ENCODE measurements at places on chromosomes 4 and X. TPM values are rescaled to one million over a fixed set of nuclear protein-coding genes. Genes with fewer than 3 reads are reported as not detected.

DNA sequence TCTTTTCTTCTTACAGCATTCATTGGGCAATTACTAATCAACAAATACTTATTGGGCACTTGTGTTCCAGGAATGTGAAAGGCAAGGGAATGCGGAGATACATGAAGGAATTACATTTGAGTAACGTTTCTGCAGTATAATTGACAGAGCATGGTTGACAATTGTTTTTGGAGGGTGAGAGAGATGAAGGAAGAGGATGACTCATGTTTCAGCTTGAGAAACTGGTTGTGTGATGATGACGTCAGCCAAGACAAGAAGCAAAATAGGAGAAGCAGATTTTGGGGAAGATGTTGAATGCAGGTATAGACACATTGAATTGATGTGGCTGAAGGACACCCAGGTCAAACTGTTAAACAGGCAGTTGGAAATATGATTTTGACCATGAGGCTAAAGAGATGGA, 8.0 kb upstream of the CPEB2 start:
- no peak for DNase-seq

- DNase-seq = peak; percentile 10
These were observed 63.6 kb upstream of the NKX1-1 start for GRCh38 chr4:1469607-1470392.

DNA sequence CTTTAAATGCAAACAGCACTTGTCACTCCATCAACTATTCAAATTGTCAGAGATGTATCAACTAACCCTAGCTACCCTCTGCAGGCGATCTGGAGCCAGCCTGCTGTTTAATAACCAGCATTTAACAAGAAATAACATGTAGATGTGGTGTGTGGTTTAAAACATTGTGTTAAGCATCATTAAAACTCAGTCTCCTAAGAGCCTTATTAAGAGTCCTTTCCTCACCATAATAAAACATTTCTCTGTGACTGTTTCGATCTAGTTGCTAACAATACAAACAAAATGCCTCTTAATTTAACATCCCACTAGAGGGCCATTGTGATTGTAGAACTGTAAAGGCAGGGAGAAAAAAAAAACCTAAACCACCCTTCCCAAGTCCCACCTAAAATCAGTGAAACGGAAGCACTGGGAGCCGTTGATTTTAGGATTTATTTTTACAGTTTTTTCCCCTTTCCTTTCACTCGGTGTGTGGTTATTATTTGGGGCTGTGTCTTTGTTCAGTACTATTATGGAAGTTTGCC, 708.6 kb downstream of the C4orf33 start:
- no peak for DNase-seq

GRCh38 chr4:154367659-154368058, 123.9 kb downstream of the DCHS2 start:
- DNase-seq = no peak

DNA sequence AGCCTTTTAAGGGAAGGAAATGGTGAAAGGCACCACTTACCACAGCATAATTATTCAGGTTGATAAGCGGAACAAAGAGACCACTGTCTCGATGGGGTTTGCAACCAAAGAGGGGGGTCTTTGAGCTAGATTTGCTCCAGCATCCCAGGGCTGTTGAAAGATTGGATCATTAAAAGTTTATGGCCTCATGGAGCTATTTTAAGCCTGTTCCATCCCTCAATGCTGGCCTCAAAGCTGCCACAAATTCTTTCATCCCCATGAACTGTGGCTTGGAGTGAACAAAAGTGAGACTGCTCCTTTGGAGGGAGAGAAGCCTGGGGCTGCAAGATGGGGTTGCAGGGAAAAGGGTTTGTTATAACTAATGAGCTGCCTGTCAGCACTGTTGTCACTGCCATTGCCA, 209.8 kb downstream of the RTL9 start:
- DNase-seq = no peak

DNA sequence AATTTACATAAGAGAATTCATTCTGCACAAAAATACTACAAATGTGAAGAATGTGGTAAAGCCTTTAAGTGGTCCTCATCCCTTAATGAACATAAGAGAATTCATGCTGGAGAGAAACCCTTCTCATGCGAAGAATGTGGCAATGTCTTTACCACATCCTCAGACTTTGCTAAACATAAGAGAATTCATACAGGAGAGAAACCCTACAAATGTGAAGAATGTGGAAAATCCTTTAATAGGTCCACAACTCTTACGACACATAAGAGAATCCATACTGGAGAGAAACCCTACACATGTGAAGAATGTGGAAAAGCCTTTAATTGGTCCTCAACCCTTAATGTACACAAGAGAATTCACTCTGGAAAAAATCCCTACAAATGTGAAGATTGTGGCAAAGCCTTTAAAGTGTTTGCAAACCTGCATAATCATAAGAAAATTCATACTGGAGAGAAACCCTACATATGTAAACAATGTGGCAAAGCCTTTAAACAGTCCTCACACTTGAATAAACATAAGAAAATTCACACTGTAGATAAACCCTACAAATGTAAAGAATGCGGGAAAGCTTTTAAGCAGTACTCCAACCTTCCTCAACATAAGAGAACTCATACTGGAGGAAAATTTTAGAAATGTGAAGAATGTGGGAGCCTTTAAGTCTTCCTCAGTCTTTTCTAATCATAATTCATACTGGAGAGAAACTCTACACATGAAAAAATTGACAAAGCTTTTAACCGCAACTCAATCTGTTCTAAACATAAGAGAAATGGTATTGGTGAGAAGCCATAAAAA, 37.4 kb downstream of the ZNF718 start:
- no peak for DNase-seq

- DNase-seq = no peak
These were observed 105.0 kb downstream of the RAB28 start for GRCh38 chr4:13378973-13379759.

DNA sequence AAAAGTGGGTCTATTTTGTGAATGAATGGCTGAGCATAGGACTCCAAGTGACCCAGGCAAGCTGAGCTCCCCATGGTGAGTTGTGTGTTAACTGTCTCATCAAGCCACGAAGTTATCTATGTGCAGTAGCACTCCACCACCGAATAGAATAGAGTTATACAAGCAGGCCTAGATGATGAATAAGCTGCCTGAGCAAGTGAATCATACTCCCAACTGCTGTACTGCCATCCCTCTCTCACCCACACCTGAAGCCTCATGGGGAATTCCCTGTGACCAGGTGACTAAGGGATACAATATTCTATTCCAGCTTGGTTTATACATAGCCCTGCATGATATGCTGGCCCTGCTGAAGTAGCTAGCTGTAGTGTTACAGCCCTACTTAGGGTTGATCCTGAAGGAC, 38.7 kb downstream of the KDM5C start:
- no peak for DNase-seq

- DNase-seq = no peak
These were observed 52.2 kb upstream of the FGF13 start for GRCh38 chrX:138763761-138764160.

DNA sequence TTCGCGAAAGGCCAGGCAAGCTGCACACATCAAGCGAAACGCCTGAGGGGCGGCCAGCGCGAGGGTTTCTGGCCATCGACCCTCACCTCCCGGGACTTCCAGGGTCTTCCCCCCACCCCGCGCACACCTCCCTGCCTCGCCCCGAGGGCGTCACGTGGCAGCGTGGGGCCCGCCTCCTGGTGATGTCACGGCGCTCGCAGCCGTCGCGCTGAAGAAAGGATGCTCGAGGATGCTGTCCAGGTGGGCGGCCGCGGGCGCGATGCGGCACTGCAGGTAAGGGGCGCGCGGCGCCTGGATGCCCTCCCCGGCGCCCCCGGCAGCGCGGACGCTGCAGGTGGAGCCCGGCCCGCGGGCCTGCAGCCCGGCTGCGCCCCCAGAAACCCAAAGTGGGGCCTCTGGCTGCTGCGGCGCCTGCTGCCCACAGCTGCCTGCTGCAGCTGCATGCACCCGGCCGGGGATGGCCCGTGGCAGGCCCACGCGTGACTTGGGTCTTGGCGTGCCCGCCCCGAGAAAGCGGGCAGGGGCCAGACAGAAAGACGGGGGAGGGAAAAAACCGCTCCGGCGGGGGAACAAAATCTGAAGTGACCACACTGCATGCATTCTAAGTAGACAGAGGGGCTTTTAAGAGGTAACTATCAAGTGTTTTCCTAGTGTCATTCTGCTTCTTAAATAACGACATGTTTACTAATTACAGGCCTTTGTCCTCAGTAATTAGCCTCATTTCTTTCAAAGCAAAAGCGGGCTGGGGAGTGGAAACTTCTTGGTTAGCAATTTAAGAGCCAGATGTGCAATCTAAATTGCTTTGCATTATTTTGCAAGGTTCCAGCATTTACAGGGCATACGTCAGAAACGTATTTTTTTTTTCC, 1.7 kb downstream of the CLCN4 start:
- peak; percentile 41 for DNase-seq

DNA sequence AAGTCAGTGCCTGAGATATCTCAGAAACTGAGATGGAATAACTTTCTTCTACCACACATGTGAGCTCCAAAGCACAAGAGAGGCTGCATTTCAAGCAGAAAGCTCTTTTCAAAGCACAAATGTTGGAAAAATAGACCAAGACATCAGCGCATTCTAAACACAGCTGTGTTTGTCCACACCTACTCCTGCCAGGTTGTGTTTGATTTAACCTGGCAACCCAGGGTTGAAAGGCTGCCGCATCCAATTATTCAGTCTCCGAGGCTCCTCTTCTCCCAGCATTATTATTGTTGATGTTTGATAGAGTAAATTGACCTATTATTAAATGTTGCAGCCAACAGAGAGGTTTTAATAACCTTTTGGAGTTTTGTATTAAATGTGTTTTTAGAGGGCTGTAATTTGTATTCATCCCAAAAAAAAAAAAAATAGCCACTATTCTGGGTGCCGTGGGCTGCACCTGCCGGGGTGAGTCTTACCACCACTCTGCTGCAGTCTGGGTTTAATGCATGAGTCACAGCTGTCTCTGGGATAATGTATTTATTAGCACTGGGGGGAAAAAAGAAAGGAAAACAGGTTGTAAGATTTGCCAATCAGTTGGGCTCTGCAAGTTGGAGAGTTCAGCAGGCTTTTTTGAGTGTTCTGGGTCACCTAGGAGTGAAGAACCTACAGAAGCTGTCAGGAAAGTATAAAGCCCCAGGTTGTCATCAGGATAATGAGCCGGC, 105.2 kb upstream of the NOCT start:
- DNase-seq = no peak

DNA sequence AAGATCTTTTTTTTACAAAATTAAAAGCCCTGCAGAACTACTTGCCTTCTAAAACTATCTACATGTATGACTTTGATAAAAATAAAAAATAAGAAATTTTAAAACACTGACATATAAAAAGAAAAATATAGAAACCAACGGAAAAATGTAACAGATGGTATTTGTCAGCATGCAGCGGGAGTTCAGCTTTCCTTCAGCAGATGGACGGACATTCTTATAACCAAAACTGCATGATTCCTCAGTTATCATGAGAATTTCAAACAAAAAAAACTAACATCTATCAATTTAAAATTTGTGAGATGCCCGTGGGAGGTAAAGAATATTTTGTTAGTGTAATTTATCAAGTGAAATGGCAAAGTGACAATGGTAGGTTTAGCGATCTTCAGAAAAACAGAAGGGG, 23.2 kb downstream of the RWDD4 start:
- no peak for DNase-seq

DNA sequence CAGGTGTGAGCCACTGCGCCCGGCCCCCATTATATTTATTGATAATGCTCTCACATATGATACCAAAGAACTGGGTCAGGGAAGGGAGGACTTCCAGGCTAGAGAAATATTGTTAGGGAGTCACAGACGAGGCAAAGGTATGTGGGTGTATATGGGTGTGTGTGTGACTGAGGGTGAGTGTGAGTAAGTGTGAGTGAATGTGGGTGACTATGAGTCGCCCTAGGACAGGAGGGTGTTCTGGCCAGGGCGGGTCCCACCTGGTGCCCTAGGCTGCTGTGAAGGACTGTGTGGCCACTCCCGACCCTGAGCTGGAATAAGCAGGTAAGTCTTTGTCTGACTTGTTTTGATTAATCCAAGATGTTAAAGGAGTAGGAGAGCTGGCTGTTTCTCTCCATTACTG, 34.4 kb downstream of the RWDD4 start:
- DNase-seq = no peak

- no peak for DNase-seq
These were observed 161.1 kb downstream of the RBM46 start for GRCh38 chr4:154942176-154942575.

DNA sequence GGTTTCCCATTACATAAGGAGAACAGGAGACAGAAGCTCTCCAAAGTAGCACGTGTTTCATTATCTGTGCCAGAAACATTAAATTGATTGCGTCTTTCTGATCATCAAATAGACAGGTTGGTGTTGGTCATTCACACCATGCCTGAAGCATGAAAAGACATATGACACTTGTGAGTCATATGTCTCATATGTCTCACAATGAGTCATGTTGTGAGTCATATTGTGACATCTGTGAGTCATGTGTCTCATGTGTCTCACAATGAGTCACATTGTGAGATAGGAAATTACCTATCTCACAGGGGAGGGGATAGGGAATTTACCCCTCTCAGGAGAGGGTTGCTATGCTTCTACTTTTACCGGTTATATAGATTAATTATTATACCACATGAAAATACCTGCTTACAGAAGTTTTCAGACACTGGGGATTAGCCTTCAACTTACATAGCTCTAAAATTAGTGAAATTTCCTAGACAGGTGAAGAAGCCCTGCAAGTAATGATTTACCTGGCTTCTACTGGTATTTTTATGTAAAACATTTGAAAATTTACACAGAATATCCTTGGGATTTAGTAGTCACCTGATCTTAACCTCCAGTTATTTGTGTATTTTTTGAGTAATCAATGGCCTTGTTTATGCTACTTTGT, 80.8 kb downstream of the NPFFR2 start:
- no peak for DNase-seq

GRCh38 chrX:24763989-24764388, 70.3 kb downstream of the POLA1 start:
- no peak for DNase-seq

DNA sequence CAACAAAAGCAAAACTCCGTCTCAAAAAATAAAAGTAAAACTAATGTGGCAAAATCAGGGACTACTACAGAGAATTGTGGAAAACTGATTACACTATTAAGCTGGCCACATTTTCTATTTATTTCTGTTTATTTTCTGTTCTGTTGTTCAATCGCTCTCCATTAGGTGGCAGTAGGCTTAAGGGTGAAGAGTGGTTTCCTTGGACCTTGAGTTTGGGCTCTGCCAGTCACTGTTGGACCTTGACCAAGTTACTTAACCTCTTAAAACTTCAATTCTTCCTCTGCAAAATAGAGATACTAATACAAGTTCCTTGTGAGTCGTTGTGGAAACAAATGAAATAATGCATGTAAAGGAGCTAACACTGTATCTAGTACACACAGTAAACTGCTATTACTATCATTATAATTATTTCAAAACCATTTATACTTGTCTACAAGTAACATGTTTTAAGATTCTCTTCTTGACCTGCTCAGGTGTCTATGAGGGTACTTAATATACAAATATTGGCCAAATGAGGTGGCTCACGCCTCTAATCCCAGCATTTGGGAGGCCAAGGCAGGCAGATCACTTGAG, 15.2 kb downstream of the HSD17B11 start:
- DNase-seq = peak; percentile 34

AREG gene
- 22.8 TPM for total RNA-seq

ALAS2 gene
- 1.1 TPM for total RNA-seq

BTK gene
- 3.5 TPM for total RNA-seq

SPP1 gene
- 11.5 TPM for total RNA-seq

CT45A1 gene
- total RNA-seq = not detected

TMEM185A gene
- 37.4 TPM for total RNA-seq

AMOT gene
- 18.9 TPM for total RNA-seq

ERAS gene
- not detected for total RNA-seq

ZAR1 gene
- not detected for total RNA-seq
